Breast epithelium (tissue), 4 donors: ENCODE measurements at places on chromosomes 2 and 18. TPM values are rescaled to one million over a fixed set of nuclear protein-coding genes. Genes with fewer than 3 reads are reported as not detected.

DYNAP gene
- not detected for total RNA-seq

GRCh38 chr18:36756242-36756641 lies 72.6 kb downstream of the TPGS2 start:
- no peak overlapping the region for H3K27ac ChIP-seq
- H3K27me3 ChIP-seq: no peaks in the 10 kb centered on the region
- DNase-seq: no peak
- no peaks in the 10 kb centered on the region for H3K4me1 ChIP-seq
- H3K4me3 ChIP-seq: no peak overlapping the region

TAF4B gene
- 13.6 TPM for total RNA-seq

GRCh38 chr2:204669382-204669781 lies 124.1 kb downstream of the PARD3B start:
- H3K36me3 ChIP-seq: no peaks in the 10 kb centered on the region
- no peaks in the 10 kb centered on the region for H3K27me3 ChIP-seq
- H3K4me3 ChIP-seq: no peak overlapping the region
- H3K4me1 ChIP-seq: no peaks in the 10 kb centered on the region
- DNase-seq: no peak

CCDC148 gene
- 9.8 TPM for total RNA-seq

INHA gene
- total RNA-seq: 0.64 TPM

- no peaks in the 10 kb centered on the region for H3K36me3 ChIP-seq
- no peak overlapping the region for H3K4me3 ChIP-seq
- no peak overlapping the region for H3K27ac ChIP-seq
- no peaks in the 10 kb centered on the region for H3K27me3 ChIP-seq
Observed at GRCh38 chr18:37611614-37612279, 46.1 kb upstream of the CELF4 start.

DNA sequence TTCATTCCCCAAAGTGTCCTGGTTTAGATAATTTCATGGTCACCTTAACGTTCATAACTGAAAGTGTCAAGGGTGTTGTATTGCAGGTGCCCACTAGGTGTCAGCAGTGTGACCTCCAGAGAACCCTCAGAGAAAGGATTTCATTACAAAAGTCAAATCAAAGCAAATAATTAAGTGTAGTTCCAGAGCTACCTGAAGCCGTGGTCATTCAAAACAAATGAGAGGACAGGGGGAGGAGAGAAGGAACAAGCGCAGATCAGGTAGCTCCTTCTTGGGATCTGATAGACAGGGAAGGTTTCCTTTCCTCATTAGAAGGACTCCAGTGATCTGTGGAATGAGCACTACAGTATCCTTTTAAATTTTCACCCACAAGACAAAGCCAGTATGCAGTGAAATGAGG lies at the start of gene SLC9A4:
Gene SLC9A4 (plus strand): TSS at position 207 of the 400 bp plus-strand sequence. CDS start 534 bp downstream, outside the sequence.
- H3K4me3 ChIP-seq: no peak within 1 kb of the TSS
- no peak within 1 kb of the TSS for H3K27ac ChIP-seq
- no peaks in the 10 kb centered on the region for H3K27me3 ChIP-seq
- no peaks in the 10 kb centered on the region for H3K36me3 ChIP-seq
- peak; percentile 35 for DNase-seq
- no peaks in the 10 kb centered on the region for H3K4me1 ChIP-seq

DNA sequence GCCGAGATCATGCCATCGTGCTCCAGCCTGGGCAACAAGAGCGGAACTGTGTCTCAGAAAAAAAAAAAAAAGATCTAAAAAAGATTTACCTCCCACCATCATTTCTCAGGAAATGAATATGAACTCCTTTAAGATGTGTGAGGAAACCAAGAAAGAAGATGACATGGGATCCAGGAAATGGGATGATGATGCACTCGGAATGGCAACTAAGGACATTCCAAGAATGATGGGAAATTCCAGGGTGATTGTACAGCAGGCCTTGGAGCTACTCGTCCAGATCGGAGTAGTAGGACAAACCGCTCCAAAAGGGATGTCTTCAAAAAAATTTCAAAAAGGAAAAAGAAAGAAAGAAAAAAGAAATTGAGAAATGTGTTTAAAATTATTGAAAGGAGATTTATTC lies 84.9 kb upstream of the PMAIP1 start:
- no peaks in the 10 kb centered on the region for H3K4me1 ChIP-seq
- H3K4me3 ChIP-seq: no peak overlapping the region
- no peaks in the 10 kb centered on the region for H3K27me3 ChIP-seq
- no peaks in the 10 kb centered on the region for H3K36me3 ChIP-seq

DCC gene
- 0.15 TPM for total RNA-seq

GRCh38 chr18:56188529-56189275 lies 449.7 kb downstream of the TXNL1 start:
- no peak overlapping the region for H3K4me3 ChIP-seq
- no peaks in the 10 kb centered on the region for H3K36me3 ChIP-seq
- H3K27me3 ChIP-seq: no peaks in the 10 kb centered on the region
- DNase-seq: no peak
- H3K4me1 ChIP-seq: no peaks in the 10 kb centered on the region
- H3K27ac ChIP-seq: no peak overlapping the region

GRCh38 chr18:75314117-75314516 lies 103.5 kb downstream of the TSHZ1 start:
- H3K27me3 ChIP-seq: no peaks in the 10 kb centered on the region
- no peaks in the 10 kb centered on the region for H3K4me1 ChIP-seq
- no peaks in the 10 kb centered on the region for H3K36me3 ChIP-seq
- DNase-seq: no peak
- no peak overlapping the region for H3K4me3 ChIP-seq
